NCI-H1417 treated with DMSO at 0.1 percent for 48 hours (cell line): ENCODE measurements at places on chromosomes 13 and 19.

DNA sequence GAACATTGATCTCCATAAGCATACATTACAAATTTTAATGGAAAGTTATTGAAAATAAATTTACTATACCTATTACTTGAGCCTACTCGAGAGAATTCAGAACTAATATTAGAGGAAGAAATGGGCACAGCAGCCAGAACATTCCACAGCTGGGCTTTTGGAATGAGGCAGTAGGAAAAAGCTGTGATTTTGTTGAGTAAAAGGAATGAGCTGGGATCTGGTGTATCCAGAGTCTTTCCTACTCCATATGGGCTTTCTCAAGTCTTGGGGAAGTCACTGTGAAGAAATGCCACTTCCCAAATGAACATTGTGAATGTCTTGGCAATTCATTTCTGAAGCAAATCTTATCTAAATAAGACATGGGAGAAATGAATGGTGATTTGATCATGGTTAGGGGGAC is 93.1 kb downstream of the CYSLTR2 start:
- DNase-seq, result no peak

GRCh38 chr13:59447846-59448620 is 715.7 kb downstream of the DIAPH3 start:
- no peak for DNase-seq

- DNase-seq, result no peak
Measured at GRCh38 chr13:64041296-64041695, 2625.6 kb upstream of the PCDH20 start.

GRCh38 chr19:47390533-47391488 is 28.5 kb downstream of the MEIS3 start:
- no peak for DNase-seq

- DNase-seq, result no peak
Measured at GRCh38 chr19:35436477-35437405, 11.3 kb upstream of the FFAR2 start.

GRCh38 chr19:11361037-11361770 is 6.0 kb downstream of the PLPPR2 start:
- no peak for DNase-seq

- no peak for DNase-seq
Measured at GRCh38 chr13:110006304-110006703, 219.9 kb upstream of the IRS2 start.

GRCh38 chr13:66506051-66506777 is 723.9 kb downstream of the PCDH9 start:
- no peak for DNase-seq

DNA sequence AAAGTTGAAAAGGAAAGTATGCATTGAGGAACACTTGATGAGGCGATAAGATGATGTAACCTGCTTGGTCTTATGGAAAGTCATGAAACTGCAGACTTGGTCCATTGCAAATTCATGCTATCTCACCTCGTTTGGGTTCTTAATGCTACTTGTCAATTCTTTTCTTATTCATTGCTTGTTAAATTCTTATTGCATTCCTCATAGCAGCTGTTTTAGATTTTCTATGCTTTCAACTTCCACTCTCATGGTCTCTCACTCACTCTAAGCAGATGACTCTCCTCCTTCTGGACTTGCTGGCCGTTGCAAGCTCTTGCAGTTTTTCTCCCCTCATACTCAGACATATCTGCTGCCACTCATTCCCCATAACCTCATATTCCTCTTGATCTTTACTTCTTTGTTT is 67.8 kb upstream of the CSNK1A1L start:
- DNase-seq, result no peak

DNA sequence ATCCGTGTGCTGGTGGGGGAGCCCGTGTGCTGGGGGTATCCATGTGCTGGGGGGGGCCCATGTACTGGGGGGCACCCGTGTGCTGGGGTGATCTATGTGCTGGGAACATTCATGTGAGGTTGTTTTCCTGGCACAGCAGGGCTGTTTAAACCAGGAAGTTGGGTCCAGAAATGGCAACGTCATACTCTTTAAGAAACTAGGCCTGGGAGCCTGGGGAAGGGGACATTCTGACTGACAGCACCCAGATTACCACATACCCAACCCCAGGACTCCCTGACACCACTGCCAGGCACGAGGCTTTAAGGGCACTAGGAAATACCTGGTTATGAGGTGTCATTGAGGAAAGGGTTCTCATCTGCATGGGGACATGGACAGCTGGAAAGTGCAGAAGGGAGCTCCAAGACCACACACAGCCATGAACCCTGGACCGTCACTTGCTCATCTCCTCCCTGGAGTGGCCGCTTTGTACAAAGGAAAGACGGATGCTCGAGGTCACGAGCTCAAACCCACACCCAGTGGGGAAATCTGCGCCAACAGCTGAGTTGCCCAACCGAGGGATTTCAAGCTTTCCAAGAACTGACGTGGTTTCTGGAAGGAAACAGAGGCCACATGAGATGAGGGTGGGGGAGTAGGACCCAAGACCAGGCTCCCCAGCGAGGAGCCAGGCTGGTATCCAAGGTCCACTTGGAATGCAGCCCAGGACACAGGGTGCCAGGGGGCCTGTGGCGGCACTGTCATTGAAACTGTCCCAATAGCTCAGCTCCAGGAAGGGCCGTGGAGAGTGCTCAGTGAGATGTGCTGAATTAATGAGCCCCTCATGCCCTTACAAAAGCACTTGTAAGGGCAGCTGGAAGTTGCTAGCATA is 40.9 kb downstream of the RAB20 start:
- DNase-seq, result no peak

DNA sequence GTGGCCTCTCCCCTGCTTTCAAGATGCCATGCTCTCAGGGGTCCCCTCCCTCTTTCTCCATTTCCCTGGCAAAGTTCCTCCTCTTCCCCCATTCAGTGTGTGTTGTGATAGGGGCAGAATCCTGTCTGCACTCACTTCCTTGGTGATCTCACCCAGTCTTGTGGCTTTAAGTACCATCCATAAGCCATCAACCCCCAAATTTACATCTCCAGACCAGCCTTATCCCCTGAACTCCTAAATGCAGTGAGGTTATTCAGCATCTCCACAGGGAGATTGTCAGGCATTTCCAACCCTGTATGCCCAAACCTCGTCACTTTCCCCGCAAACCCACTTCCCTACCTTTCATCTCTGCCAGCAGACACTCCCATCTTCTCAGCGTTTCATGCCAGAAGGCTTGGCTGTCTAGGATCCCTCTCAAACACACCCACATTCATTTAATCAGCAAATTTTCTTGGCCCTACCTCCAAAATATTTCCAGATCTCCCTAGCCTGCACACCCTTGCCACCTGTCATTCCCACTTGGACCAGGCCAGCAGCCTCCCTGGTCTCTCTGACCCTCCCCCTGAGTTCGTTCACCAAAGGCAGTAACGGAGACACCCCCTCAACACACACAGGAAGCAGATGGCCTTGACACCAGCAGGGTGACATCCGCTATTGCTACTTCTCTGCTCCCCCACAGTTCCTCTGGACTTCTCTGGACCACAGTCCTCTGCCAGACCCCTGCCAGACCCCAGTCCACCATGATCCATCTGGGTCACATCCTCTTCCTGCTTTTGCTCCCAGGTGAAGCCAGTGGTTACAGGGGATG is at the start of gene HCST:
HCST (plus strand) TSS at position 676 of the 808 bp plus-strand sequence; CDS start at position 741, 65 bp downstream.
- DNase-seq, result no peak

DNA sequence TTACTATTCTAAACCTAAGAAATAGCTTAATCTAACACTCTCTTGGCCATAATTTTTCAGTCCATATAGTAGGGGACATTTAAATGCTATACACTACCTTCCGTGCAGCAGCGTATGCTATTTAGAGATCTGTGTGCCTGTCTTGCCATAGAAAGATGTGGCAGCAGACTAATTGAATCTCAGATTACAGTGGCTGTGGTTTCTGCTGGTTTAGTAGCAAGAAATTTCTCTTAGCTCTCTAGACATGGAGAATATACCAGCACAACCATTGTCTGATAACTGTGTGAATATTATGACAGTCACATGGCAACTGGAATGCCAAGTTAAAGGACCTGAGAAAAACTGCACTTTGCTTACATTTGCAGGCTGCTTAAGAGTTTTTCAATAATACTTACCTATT is 672.4 kb upstream of the MIR17HG start:
- DNase-seq, result no peak

DNA sequence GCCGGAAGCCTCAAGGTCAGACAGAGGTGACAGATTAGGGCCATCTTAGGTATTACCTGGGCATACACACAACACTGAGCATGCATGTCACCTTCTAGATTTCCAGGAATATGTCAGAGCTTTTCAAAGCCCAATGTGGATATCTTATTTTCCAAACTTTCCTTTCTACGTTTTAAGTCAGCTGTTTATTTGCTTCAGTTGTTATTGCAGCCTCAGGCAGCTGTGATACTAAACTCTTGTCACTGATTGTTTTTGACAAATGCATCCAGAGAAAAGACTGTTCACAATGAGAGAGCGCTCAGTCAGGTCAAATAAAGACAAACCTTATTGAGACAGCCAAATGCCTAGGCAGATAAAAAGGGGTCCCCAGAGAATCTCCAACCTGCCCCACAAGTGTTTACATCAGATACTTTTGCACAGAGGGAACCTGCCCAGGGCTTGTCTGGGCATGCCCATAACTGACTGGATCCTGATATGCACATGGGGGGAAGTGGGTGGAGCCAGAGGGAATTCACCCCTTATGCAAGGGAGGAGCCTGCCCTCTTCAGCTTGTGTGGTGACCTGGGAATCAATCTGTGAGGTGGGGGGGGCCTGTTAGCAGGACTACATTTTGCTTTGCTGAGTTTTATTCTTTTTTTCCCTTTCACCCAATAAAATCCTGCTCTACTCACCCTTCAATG is 28.5 kb downstream of the MED4 start:
- no peak for DNase-seq

GRCh38 chr13:100063333-100063732 is 25.6 kb upstream of the PCCA start:
- DNase-seq, result no peak

DNA sequence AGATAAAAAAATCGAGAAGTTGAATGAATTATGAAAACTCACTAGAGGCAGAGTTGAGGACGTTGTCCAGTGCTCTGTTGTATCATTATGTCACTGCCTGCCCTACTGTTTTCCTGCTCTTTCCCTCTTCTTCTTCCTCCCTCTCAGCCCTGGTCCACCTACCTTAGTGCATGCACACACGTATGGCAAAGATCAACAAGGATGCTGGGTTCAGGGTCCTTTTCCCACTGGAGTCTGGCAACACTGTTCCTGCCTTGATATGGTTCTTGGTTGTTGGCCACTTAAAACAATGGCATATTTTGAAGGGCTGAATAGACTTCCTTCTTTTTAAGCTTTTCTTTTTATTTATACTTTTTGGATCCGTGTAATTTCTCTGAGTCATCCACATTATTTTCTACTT is 74.5 kb downstream of the LRCH1 start:
- DNase-seq, result no peak

- DNase-seq, result no peak
Measured at GRCh38 chr13:74466020-74466419, 331.8 kb upstream of the KLF12 start.

DNA sequence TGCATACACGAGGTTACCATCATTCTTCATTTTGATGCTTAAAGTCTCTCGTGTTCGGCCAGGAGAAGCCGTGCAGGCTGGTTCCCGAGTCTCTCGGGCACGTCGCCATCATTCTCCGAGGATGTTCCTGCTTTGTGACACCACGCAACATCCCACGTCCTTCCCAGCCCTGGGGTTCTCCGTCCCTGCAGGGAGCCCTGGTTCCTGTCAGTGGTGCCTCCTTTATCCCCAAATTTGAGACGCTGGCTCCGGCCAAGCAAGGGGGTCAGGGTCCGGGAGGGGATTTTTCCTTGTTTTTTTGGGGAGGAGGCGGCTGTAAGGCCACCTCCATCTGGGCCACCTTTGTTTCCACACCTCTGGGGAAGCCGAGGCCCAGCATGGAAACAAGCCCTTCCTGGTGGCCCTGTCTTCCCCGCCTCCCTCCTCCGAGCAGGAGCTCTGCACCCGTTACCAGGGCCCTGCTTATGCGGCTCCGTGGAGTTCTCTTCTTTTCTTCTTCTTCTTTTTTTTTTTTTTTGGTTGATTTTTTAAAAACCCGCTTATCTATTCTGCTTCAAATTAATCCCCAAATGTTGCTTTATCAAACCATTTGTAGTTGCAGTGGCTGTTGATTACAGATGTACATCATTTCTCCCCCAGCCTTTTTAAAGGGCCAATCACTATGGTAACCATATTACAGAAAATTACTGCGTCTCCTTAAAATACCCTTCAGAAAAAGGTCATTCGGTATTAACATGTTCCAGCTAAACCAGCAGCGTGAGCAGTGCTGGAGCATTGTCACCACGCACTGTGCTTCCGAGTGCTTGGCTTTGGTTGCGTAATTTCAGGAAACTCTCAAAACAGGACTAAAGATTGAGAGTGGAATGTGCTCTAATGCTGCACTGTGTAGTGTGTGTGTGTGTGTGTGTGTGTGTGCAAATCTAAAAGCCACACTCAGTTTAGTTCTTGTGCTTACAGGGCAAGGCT is 50.4 kb downstream of the TEX29 start:
- DNase-seq, result no peak

- DNase-seq, result no peak
Measured at GRCh38 chr19:35116072-35116801, 614 bp downstream of the FXYD3 start.

GRCh38 chr13:111202156-111202621 is 87.1 kb downstream of the ARHGEF7 start:
- DNase-seq, result no peak

GRCh38 chr13:76522083-76522755 is 364.0 kb downstream of the KCTD12 start:
- DNase-seq, result no peak

DNA sequence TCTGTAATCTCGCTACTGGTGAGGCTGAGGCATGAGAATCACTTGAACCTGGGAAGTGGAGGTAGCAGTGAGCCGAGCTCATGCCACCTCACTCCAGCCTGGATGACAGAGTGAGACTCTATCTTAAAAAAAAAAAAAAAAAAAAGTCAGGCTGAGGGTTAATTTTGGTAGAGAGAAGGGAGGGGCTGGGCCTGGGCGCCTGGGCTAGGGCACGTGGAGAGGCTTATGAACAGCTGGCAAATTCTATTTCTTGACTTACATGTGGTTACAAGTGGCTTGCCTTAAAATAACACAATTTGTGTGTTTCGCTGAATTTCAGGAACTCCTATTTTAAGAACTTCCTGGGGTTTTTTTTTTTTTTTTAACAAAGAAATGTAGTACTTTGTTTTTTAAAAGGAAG is 47.6 kb upstream of the MAP3K10 start:
- DNase-seq, result no peak

GRCh38 chr19:35090160-35090505 is 25.5 kb upstream of the FXYD3 start:
- no peak for DNase-seq

GRCh38 chr13:61113140-61113658 is 302.4 kb downstream of the PCDH20 start:
- DNase-seq, result no peak

GRCh38 chr13:24203811-24204210 is 43.3 kb downstream of the SPATA13 start:
- DNase-seq, result no peak

GRCh38 chr13:30780338-30780981 is 45.1 kb downstream of the ALOX5AP start:
- no peak for DNase-seq

- no peak for DNase-seq
Measured at GRCh38 chr13:21058361-21058760, 3.0 kb downstream of the LATS2 start.

GRCh38 chr19:5993648-5994358 is 15.9 kb upstream of the RANBP3 start:
- DNase-seq, result no peak

- no peak for DNase-seq
Measured at GRCh38 chr19:51450730-51451307, 7.4 kb downstream of the SIGLEC8 start.
